MM.1S (cell line): ENCODE measurements at places on chromosomes 1 and 21.

GRCh38 chr1:19011845-19012231, 55.4 kb upstream of the IFFO2 start:
- H3K4me1 ChIP-seq, result peaks cover 12% of the 10 kb centered on the region
- H3K36me3 ChIP-seq, result no peaks in the 10 kb centered on the region
- no peak overlapping the region for H3K4me3 ChIP-seq

GRCh38 chr1:170290276-170290675, 144.5 kb downstream of the NTMT2 start:
- H3K27ac ChIP-seq, result no peak overlapping the region
- no peaks in the 10 kb centered on the region for H3K4me1 ChIP-seq
- no peak for DNase-seq
- no peaks in the 10 kb centered on the region for H3K36me3 ChIP-seq
- no peaks in the 10 kb centered on the region for H3K27me3 ChIP-seq

GRCh38 chr1:210310562-210311153, 18.0 kb upstream of the HHAT start:
- H3K4me3 ChIP-seq, result peak overlapping the region; percentile 74; the same call in 1 of the 2 replicates
- no peak overlapping the region for H3K27ac ChIP-seq
- no peaks in the 10 kb centered on the region for H3K27me3 ChIP-seq
- DNase-seq, result no peak
- peaks cover 4% of the 10 kb centered on the region; the same call in 1 of the 2 replicates for H3K4me1 ChIP-seq

DNA sequence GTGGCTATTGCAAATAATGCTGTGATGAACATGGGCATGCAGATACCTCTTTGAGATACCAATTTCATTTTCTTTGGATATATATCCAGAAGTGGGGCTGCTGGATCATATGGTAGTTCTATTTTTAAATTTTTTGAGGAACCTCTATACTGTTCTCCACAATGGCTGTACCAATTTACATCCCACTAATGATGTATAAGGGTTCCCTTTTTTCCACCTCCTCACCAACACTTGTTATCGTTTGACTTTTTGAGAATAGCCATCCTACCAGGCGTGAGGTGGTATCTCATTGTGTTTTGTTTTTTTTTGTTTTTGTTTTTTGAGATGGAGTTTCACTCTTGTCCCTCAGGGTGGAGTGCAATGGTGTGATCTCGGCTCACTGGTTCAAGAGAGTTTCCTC, 6.6 kb upstream of the NUCKS1 start:
- H3K4me3 ChIP-seq, result no peak overlapping the region
- no peak overlapping the region for H3K27ac ChIP-seq
- no peak for DNase-seq
- H3K4me1 ChIP-seq, result peaks cover 14% of the 10 kb centered on the region
- no peaks in the 10 kb centered on the region for H3K36me3 ChIP-seq
- no peaks in the 10 kb centered on the region for H3K27me3 ChIP-seq

DNA sequence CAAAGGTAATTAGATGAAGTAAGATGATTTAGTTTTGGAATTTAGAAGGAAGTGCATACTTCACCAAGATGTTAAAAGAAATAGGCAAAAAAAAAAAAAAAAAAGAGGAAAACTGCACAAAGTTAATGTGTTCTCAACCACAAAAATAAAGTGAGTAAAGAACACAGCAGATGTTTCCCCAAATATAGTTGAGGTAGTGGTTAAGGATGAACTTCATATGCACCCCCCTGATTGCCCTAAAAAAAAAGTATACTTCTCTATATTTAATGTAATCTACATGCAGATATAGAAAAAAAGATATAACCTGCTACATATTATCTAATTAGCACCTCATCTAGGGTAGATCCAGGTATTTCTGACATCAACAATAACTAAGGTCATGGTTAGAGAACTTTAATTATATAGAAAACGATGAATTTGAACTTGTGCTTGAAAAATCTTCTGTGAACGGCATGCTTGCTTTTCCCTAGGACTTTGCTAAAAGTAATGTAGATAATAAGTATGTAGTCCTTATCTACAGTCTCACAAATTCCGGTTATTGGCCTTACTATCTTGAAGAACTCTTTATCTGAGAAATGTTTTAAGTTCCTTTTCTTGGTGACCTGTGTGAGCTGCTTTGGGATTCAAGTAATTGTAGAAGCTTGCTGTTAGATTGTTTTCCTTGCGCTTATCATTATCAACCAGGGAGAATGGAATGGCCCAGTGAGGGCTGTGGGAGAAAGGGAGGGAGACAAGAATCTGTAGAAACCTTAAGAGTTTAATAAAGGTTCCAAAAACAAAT, 70.1 kb upstream of the LRRC7 start:
- H3K27me3 ChIP-seq, result no peaks in the 10 kb centered on the region
- no peaks in the 10 kb centered on the region for H3K36me3 ChIP-seq
- H3K4me3 ChIP-seq, result no peak overlapping the region
- no peak for DNase-seq
- H3K4me1 ChIP-seq, result no peaks in the 10 kb centered on the region
- no peak overlapping the region for H3K27ac ChIP-seq

GRCh38 chr1:225996946-225997545, 2.1 kb downstream of the SDE2 start:
- peak; percentile 47 for DNase-seq
- H3K4me3 ChIP-seq, result peak overlapping the region; percentile 86
- H3K4me1 ChIP-seq, result peaks cover 48% of the 10 kb centered on the region

GRCh38 chr1:65514041-65514440, 93.6 kb downstream of the LEPR start:
- DNase-seq, result no peak
- H3K4me3 ChIP-seq, result no peak overlapping the region
- no peak overlapping the region for H3K27ac ChIP-seq
- no peaks in the 10 kb centered on the region for H3K36me3 ChIP-seq

DNA sequence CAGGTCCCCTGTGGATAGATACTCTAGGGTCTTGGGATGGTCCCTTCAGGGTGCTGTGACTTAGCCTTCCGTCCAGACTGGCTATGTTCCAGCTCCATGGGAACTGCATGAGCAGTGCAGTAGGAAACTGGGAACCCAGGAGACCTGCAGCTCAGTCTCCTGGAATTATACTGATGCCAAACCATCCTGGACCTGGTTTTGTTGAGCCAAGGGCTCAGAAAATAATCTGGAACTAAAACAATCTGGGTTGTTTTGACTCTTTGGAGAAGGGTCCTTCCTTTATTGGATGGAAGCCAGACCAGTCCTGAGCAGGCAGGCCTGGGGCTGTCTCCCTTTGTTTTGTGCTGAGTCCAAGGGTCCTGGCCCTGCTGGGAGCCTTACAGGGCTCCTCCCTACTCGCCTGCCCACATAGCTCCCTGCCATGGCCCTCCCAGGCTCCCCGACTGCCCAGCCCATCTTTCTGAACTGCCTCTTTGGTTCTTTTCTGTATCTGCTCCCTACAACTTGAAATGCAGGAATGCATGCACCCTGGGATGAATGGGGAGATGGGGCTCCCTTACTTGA, 1.2 kb downstream of the IPO13 start:
- H3K4me3 ChIP-seq, result peak overlapping the region; percentile 97
- no peaks in the 10 kb centered on the region for H3K27me3 ChIP-seq
- H3K36me3 ChIP-seq, result no peaks in the 10 kb centered on the region

DNA sequence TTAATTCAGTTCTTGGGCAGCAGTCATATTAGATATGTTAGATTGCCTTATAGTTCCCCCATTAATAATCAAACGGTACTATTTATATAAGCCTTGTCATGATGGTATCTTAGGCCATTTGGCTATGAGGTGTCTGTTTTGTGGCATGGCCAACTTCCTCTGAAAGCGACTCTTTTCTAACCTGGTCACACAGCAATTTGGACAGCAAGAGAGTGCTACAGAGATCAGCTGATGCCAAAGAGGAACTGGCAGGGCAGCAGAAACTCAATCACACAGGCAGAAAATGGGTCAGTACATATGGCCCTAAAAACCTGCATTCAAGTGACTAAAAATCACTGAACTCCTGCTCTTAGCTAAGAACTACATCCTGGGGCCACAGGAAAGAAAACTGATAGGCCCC, 13.4 kb upstream of the MUTYH start:
- no peak for DNase-seq
- H3K27me3 ChIP-seq, result no peaks in the 10 kb centered on the region
- no peak overlapping the region for H3K4me3 ChIP-seq
- H3K36me3 ChIP-seq, result no peaks in the 10 kb centered on the region
- H3K27ac ChIP-seq, result no peak overlapping the region

DNA sequence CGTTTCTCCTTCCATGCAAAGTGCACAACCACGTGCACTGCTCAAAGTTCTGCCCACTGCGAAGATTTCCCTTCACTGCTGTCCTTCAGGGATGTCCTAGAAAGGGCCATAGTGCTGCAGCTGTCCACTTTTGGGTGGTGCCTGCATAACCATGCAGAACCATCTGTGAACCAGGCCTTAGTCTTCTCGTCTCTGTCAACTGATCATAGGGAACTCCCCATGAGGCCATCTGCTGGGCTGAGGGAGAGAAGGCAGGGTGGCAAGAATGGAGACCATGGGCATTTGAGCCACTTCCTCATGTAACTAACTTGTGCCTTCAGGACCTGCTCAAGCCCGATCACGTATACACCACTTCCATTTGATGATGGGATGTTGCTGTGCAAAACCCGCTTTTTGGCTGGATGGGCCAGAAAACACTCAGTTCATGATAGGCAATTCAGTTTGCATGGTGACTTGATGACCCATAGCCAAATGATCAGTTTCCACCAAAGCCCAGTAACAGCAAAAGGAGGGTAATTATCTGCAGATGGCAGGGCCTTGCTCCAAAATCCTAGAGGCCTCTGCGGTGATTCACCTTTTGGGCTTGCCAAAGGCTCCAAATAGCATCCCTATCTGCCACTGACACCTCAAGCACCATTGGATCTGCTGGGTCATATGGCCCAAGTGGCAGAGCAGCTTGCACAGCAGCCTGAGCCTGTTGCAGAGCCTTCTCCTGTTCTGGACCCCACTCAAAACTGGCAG, 9.5 kb downstream of the ST6GALNAC5 start:
- H3K36me3 ChIP-seq, result no peaks in the 10 kb centered on the region
- no peak for DNase-seq
- H3K4me1 ChIP-seq, result no peaks in the 10 kb centered on the region
- H3K4me3 ChIP-seq, result no peak overlapping the region
- no peaks in the 10 kb centered on the region for H3K27me3 ChIP-seq

DNA sequence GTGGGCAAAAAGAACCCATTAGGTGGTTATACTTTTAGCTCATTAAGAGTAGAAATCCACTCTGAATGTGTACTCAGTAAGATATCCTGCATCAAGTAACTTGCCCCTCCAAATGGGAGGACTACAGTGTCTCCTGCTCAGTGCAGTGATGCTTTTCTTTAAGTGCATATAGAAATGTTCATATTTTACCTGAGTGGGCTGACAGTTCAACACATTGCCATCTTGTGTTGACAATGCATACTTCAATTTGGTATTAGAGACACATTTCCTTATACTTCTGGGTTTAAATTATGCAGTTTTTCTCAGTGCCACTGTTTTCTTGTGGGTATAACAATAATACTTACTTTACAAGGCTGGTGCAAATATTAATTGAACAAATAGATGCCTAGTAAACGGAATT, 318.6 kb upstream of the TMPRSS15 start:
- H3K27ac ChIP-seq, result no peak overlapping the region
- H3K4me3 ChIP-seq, result no peak overlapping the region
- no peaks in the 10 kb centered on the region for H3K27me3 ChIP-seq
- peak; percentile 29 for DNase-seq

GRCh38 chr1:221768444-221769066, 26.7 kb upstream of the DUSP10 start:
- no peak overlapping the region for H3K27ac ChIP-seq
- no peak overlapping the region for H3K4me3 ChIP-seq
- H3K27me3 ChIP-seq, result peaks cover 17% of the 10 kb centered on the region
- DNase-seq, result no peak

DNA sequence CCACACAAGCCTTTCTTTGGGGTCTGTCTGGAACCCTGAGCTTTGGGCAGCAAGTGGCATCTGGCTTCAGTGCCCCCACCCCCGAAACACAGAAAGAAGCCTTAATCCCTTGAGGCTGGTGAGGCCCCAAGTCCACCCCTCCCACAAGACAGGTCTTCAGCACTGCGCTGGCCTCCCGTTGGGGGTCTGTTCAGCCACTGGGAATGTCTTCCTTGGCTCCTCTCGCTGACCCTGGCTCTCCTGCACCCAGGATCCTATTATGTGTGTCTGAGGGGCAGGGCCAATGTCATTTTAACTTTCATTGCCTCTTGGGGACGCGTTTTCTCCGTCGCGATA, 26.9 kb downstream of the ATP8B2 start:
- peak; percentile 6 for DNase-seq
- H3K4me3 ChIP-seq, result peak overlapping the region; percentile 63
- peak overlapping the region; percentile 39; the same call in 1 of the 2 replicates for H3K27ac ChIP-seq
- peaks cover 19% of the 10 kb centered on the region for H3K4me1 ChIP-seq

DNA sequence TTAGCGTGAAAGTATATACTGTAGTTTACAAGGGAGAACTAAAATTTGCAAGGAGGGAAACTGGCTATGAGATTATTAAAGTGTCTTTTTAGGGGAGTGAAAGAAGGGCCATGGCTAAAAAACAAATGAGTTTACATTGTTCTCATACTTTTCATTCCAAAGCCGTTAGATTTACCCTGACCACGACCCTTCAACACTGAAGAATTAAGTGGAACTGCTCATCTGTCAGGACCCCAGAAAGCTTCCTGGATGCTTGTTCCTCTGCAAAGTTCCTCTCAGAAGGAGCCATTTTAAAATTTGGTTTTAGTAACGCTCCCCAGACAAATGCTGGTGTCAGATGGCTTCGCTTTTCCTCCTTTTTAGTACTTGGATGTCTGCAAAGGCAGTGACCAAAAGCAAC, 82.7 kb upstream of the ZBTB18 start:
- no peak overlapping the region for H3K4me3 ChIP-seq
- H3K27ac ChIP-seq, result no peak overlapping the region
- no peaks in the 10 kb centered on the region for H3K36me3 ChIP-seq
- H3K27me3 ChIP-seq, result peaks cover 10% of the 10 kb centered on the region; the same call in 1 of the 2 replicates

DNA sequence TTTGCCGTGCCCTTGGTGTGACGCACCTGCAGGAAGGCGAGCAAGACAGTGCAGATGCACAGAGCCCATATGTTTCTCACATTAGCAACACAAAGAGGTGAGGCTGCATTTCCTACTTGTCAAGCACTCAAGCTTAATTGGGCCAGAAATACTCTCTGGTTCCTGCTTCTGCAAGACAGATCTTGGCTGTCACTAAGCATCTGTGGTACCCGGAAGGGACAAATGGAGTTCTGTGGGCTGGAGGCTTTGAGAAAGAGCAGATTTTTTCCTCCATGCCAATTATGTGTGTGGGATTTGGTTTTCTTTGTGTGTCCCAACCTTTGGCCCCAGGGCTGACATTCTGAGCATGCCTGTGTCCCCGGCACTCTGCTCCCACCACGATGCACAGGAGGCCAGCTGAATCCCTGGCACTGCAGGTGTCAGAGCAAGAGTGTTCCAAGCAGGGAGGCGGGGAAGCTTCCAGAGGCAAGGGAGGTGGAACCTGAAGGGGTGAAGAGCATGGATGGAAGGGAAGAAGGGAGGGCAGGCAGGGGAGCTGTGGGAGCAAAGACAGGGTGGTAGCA, 52.0 kb upstream of the STUM start:
- no peaks in the 10 kb centered on the region for H3K36me3 ChIP-seq
- H3K27ac ChIP-seq, result no peak overlapping the region
- H3K4me3 ChIP-seq, result no peak overlapping the region
- DNase-seq, result no peak
- H3K27me3 ChIP-seq, result no peaks in the 10 kb centered on the region
